ENCODE measurements at places on chromosomes 11 and 22. TPM values are rescaled to one million over a fixed set of nuclear protein-coding genes. Genes with fewer than 3 reads are reported as not detected.
A peak's percentile ranks its signal among the peaks of the same experiment; 100 is the strongest.

The EIF4G2 gene
- 937 TPM for polyA plus RNA-seq

DNA sequence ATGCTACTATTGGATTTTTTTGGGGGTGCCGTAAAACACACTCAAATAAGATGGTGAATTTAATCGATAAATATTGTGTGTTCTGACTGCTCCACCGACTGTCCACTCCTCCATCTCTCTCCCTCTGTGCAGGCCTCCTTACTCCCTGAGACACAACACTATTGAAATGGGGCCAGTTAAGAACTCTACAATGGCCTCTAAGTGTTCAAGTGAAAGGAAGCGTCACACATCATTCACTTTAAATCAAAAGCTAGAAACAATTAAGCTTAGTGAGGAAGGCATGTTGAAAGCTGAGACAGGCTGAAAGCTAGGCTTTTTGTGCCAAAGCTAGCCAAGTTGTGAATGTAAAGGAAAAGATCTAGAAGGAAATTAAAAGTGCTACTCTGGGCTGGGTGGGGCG, 156.7 kb downstream of the CTTN start:
- no peak for DNase-seq

GRCh38 chr11:65651589-65652510, 10.9 kb downstream of the RELA start:
- no peak for DNase-seq

The TTC36 gene
- polyA plus RNA-seq: 1.8 TPM

The KDM4E gene
- polyA plus RNA-seq: 0.07 TPM

- peak; percentile 66 for DNase-seq
Observed at GRCh38 chr11:59551659-59552521, 40.6 kb downstream of the OR4D9 start.

DNA sequence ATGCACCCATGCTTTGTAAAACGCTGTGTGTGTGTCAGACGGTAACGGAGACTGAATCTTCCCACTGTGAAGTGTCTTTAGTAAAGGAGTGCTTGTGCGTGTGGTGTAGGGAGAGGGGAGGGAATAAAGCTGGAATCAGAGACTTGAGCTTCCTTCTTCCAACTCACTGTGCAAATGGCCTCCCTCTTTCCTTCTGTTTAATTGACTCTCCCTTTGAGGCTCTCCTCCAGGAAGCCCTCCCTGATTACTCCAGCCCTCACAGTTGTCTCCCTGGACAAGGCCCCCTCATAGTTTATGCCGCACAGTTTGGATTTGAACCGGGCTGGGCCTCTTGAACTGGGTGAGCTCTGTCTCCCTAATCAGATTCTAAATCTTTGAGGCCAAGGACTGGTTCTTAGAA, 23.0 kb upstream of the KCNJ11 start:
- DNase-seq: no peak

- DNase-seq: no peak
Observed at GRCh38 chr22:28909375-28909774, 26.0 kb downstream of the ZNRF3 start.

The OSBP2 gene
- 6.7 TPM for polyA plus RNA-seq

DNA sequence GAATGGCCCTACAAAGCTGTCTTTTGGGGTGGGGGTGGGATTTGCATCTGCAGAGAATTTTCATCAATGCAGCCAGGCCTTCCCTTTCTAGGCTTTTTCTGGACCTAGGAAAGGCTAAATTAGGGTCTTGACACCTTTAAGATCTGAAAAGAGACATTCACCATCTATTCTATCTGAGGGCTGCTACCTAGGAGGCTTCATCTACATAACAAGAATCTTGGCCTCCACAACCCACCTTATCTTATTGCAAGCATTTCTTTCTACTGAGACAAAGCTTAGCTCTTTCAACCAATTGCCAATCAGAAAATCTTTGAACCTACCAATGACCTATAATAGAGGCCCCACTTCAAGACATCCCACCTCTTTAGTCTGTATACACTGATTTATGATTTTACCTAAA, 20.7 kb upstream of the INCENP start:
- DNase-seq: no peak

- no peak for DNase-seq
Observed at GRCh38 chr11:44780940-44781631, 54.3 kb downstream of the TSPAN18 start.

- DNase-seq: no peak
Observed at GRCh38 chr11:27694992-27695391, 5.3 kb downstream of the BDNF start.

DNA sequence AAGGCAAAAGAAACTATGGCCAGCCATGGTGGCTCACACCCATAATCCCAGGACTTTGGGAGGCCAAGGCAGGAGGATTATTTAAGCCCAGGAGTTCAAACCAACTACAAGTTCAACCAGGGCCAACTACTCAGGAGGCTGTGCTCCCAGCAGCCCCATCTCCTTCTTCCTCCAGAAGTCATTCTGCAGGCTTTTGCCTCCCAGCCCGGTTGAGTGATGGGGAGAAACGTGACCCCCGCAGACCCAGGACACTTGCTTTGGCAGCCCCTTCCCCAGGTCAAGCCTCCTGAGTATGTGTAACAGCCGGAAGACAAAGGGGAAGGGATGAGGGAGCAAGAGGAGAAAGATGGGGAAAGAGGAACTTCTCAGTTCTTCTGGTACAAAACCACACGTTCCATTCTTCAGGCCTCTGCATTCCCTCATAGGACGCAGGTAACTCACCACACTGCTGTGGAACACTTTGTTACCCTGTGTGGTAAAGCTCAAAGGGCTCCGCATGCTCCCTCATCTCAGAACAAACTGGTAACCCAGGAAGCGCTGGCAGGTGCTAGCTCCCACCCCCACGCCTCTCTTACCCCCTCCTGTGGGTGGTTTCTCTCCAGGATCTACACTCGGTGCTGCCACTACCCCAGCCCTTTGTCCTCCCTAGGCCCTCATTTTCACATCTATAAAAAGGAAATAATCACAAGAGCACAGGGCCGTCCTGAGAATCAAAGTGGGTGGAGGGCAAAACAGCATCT, 4.0 kb downstream of the SULT4A1 start:
- DNase-seq: no peak

DNA sequence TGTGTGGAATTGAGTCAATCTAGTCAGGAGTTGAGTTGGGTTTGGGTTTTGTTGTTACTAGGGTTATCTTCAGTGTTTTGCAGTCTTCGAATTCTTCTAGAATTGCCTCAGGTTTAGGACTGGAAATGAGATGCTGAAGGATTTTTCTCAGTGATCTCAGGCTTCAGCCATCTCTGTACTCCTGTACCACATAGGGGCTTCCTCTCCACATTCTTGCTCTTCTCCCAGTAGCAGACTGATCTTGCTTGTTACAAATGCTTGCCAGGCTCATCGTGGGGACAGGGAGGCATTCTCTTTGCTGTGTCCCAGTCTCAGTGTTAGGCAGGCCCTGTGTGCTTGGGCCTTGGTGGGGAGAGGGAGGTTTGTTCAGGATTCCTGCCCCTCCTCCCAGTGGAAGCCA, 96.1 kb downstream of the LRRC32 start:
- DNase-seq: no peak

- DNase-seq: no peak
Observed at GRCh38 chr22:39641660-39642310, 71.2 kb downstream of the CACNA1I start.

DNA sequence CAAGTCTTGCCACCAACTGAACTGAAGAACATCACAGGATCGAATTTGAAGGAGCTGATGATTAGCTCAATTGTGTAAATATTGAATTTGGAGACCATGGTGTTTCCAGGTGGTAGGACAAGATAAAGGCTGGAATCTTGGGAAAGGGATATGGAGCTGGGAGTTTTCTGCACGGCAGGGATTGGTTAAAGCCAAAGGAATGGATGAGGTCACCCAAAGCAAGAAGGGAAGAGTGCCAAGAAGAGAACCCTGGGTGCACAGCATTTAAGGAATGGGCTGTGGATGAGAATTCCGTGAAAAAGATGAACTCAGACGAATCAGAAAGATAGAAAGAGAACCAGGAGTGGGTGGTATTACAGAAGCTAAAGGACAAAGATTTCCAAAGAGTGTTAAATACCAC, 29.4 kb upstream of the RRAS2 start:
- DNase-seq: no peak

The LRRC32 gene
- 68.0 TPM for polyA plus RNA-seq

GRCh38 chr11:96863520-96863919, 473.7 kb downstream of the JRKL start:
- no peak for DNase-seq

The ADM2 gene
- 4.4 TPM for polyA plus RNA-seq

The CCDC81 gene
- polyA plus RNA-seq: 0.85 TPM

GRCh38 chr11:117909611-117910382, 19.4 kb downstream of the TMPRSS13 start:
- DNase-seq: no peak

The HTATIP2 gene
- polyA plus RNA-seq: 2.8 TPM

GRCh38 chr11:69974528-69974927, 103.6 kb upstream of the ANO1 start:
- DNase-seq: no peak

DNA sequence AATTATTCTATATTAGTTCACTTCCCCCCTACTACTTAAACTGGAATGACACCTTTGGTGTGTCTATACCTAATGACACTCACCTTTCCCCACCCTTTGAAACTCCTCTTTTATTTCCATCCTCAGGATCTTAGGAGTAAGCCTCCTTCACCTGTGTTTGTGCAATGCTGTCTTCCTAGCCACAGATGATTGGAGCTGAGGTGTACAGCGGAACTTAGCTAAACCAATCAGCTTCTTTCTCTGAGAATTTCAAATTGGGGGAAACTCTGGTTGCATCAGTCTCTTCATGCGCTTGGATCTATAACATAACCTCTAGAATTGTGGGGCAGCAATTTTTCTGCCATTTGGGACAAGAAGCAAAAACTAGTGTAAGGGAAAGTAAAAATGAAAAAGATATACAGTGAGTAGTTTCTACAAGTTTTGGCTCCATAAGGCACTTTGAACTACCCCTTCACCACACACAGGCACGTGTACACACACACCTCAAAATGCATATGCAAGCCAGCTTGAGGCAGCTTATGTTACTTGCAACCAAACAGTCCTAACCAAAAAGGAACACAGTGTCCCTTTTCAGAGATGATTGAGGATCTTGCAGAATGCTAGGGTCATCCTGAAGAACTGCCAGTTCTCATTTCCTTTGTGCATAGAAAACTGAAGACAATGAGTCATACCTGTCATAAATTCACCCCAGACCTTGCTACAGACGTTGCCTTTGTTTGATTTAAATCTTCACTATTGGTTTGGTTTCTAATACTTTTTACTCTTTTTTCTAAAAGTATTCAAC, 36.0 kb upstream of the LDLRAD3 start:
- DNase-seq: no peak

GRCh38 chr11:40722179-40722795, 737.2 kb downstream of the LRRC4C start:
- DNase-seq: peak; percentile 16

DNA sequence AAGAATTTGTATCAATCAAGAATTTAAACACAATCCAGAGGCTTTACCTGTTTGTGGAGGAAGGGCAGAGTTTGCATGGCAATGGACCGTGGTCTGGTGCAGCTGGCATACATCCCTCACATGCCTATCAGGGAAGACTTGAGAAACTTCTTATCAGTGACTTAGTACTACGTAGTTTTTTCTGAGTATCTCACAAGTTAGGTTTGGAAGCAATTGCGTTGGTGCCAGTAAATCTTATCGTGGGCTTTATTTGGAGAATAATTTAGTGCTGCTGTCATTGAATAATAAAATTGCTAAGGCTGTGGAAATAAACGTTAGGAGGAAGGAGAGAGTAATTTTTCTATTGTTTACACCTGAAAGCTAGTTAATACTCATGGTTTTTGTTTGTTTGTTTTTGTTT, 72.3 kb downstream of the PRMT3 start:
- DNase-seq: no peak
